Epithelial cell of proximal tubule (primary cell): ENCODE measurements at places on chromosomes 1 and 21. TPM values are rescaled to one million over a fixed set of nuclear protein-coding genes. Genes with fewer than 3 reads are reported as not detected.

Gene C1orf141
- total RNA-seq: not detected in 2 replicates

Gene CCDC28B
- total RNA-seq: 11.9 and 14.1 TPM in 2 replicates

Gene PLD5
- 0.72 and 3.7 TPM in 2 replicates for total RNA-seq

Gene STX12
- total RNA-seq: 21.7 and 31.5 TPM in 2 replicates

Gene TNFRSF8
- 0.35 and 0.87 TPM in 2 replicates for total RNA-seq

Gene HAPLN2
- total RNA-seq: not detected in 2 replicates

Gene ASTN1
- 0.23 TPM in 1 of 2 replicates, not detected in the other for total RNA-seq

Gene NUAK2
- 28.8 and 45.7 TPM in 2 replicates for total RNA-seq

Gene OR2M3
- not detected in 2 replicates for total RNA-seq

Gene ADGRL2
- 21.6 and 22.4 TPM in 2 replicates for total RNA-seq
